ENCODE measurements at places on chromosomes 7 and 10. TPM values are rescaled to one million over a fixed set of nuclear protein-coding genes. Genes with fewer than 3 reads are reported as not detected.

TCAF2 gene
- 0.36 TPM for total RNA-seq

AKR1C8 gene
- total RNA-seq = 0.21 TPM

TFR2 gene
- total RNA-seq = 3.0 TPM

TWNK gene
- total RNA-seq = 48.4 TPM

LFNG gene
- total RNA-seq = 13.2 TPM

AFAP1L2 gene
- 27.0 TPM for total RNA-seq

TAF5 gene
- total RNA-seq = 4.2 TPM

ATP5F1C gene
- 276 TPM for total RNA-seq

WASHC2C gene
- 19.6 TPM for total RNA-seq

NDUFA5 gene
- 33.2 TPM for total RNA-seq

ATRNL1 gene
- 0.78 TPM for total RNA-seq

GIMAP8 gene
- total RNA-seq = not detected

CACNB2 gene
- not detected for total RNA-seq

TSPAN15 gene
- total RNA-seq = 112 TPM

NRCAM gene
- total RNA-seq = 98.3 TPM

CYP17A1 gene
- not detected for total RNA-seq

CFAP70 gene
- 0.11 TPM for total RNA-seq

TAS2R4 gene
- 0.12 TPM for total RNA-seq

HBP1 gene
- 22.4 TPM for total RNA-seq

A1CF gene
- total RNA-seq = 0.11 TPM

ZNF680 gene
- 2.0 TPM for total RNA-seq

SPDYE2 gene
- total RNA-seq = not detected

SLC26A3 gene
- total RNA-seq = not detected

NPTX2 gene
- total RNA-seq = 0.09 TPM

TMUB1 gene
- total RNA-seq = 62.9 TPM

IDI2 gene
- not detected for total RNA-seq
